ENCODE measurements at places on chromosomes 5 and 9.

GRCh38 chr5:116455061-116455460 is 119.6 kb downstream of the SEMA6A start:
- DNase-seq, result no peak

DNA sequence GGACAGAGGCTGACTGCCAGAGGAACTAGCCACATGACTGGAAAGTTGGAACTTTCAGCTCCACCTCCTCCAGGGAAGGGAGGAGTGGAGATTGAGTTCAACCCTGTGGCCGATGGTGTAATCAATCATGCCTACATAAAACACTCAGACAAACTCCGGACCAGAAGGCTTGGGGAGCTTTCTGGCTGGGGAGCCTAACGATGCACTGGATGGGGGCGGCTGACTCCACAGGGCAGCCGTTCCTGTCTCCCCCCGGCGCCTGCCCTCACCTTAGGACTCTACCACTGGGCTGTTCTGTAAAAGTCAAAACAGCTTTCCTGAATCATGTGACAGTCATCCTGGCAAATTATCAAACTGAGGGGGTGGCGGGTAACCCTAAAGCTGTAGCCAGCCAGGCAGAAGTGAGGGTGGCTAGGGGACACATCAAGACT is 58.0 kb downstream of the GOLM1 start:
- no peak for DNase-seq

DNA sequence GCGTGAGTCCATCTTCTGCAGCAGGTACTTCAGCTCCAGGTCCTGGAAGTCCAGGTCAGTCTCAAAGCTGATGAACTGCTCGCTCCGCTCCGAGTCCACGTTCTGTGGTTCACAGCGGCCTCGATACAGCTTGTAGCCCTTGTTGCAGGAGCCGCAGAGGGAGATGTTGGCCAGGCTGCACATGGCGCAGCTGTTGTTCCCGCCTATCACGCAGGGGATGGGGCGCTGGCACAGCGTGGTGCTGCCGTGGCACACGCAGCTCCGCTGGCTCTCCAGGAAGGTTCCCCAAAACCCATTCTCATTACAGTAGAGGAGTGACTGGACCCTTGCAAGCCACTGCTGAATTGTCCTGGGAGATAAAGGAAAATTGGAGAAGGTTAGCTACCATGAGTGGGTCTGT is 201.4 kb downstream of the BRINP1 start:
- DNase-seq, result no peak

- no peak for DNase-seq
Measured at GRCh38 chr5:170484847-170485615, 18.8 kb upstream of the KCNIP1 start.

DNA sequence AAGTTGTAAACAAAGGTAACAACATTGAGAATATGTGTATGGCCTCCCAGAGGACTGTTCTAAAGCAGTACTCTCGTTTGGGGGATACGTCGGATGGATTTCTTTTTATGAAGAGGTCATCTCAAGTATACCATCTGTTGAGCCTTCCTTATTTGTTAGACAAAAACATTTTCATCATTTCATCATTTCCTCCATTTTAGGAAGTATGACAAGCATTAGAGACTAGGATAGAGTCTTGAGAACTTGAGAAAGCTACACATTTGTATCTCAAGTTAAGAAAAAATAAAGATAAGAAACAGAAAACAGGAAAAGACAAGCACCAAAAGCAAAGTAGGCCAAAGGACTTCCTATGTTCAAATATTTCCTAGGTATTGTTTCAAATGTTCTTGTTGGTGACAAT is 307.0 kb downstream of the EFNA5 start:
- DNase-seq, result no peak

GRCh38 chr9:97507428-97507984 is 6.0 kb downstream of the TMOD1 start:
- DNase-seq, result no peak

DNA sequence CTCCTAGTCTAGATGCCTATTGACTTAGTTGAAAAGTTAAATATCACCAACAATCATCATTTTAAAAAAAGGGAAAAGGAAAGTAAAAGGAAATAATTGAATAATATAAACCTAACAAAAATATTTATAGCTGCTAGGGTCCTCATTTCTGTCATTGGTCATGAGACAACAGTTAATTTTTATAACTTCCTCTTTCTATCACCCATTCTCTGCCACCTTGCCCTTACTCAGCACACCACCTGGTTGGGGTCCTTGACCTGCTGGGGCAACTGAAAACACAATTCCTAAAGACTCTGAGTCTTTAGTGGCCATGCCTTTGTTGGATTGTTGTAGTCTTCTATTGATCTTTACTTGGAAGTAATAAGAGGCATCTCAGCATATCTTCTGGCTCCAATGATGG is 179.5 kb upstream of the MAST4 start:
- no peak for DNase-seq

- no peak for DNase-seq
Measured at GRCh38 chr5:571791-572190, 40.3 kb upstream of the CEP72 start.

GRCh38 chr5:152470167-152470566 is 65.1 kb upstream of the NMUR2 start:
- DNase-seq, result no peak

DNA sequence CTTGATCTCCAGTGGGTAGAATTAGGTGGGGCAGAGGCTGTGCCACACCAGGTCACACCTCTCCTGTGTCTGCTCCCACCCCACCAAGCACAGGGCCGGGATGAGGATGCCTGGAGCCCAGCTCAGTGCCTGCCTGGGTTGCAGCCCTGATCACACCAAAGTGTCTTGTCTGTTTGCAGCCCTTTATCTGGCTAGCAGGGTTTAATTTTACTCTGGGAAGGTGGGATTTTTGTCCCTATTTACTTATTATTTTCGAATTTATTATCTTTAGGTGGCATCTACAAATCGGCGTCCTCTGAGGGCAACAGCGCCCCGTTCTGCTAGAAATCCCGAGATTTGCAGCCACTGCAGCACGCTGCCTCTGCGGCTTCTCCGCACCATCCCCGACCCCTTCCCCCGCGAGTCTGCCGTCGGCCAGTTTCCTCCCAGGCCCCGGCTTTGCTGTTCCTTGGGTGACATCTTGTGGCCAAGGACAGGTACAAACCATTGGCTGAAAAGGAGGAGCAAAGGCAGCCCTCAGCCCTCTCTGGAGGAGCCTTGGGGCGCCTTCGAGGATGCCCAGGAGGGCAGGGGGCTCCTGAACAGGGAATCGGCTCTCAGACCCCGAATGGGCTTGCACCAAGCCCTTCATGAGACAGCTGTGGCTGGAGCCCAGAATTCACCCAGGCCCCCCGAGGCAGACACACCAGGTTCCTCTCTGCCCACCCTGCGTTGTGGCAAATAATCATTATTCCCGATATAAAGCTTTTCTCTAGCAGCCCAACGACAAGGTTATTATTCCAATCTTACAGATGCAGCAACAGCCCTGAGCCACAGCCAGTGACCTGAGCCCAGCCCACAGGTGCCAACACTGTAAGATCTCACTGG is 113.0 kb downstream of the GAPVD1 start:
- DNase-seq, result peak; percentile 7

- DNase-seq, result no peak
Measured at GRCh38 chr5:132477784-132478365, 12.7 kb downstream of the IRF1 start.

GRCh38 chr9:4030751-4031150 is 269.1 kb downstream of the GLIS3 start:
- DNase-seq, result no peak

DNA sequence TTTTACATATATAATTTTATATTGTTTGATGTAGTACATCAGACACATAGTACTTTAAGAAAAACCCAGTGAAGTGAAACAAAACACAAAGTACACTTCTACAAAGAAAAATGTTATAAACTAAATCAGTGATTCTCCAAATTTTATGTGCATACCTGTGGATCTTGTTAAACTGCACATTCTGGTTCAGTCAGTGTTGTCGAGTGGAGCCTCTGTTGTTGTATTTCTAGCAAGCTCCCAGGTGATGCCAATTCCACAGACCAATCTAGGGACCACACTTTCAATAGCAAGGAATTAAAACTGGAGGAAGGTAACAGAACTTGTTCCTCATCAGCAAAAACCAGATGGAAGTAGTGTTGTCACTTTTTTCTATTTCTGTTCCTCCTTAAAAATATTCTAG is 183.8 kb upstream of the CD180 start:
- no peak for DNase-seq

GRCh38 chr9:96484521-96484931 is 34.6 kb downstream of the HABP4 start:
- DNase-seq, result no peak

DNA sequence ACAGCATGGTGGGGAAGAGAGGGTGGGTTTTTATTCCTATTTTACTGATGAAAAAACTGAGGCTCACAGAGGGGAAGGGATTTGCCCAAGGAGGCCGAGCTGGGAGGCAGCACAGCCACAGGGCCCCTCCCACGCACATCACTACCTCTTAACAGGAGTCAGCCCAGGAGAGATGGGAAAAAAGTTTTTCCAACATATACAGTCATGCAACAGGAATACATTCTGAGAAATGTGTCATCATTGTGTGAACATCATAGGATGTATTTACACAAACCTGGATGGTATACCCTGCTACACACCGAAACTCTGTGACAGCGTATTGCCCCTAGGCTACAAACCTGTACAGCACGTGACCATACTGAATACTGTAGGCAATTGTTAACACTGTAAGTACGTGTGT is 11.6 kb downstream of the TRAF1 start:
- no peak for DNase-seq

GRCh38 chr5:133354323-133355185 is 257.8 kb downstream of the FSTL4 start:
- no peak for DNase-seq

DNA sequence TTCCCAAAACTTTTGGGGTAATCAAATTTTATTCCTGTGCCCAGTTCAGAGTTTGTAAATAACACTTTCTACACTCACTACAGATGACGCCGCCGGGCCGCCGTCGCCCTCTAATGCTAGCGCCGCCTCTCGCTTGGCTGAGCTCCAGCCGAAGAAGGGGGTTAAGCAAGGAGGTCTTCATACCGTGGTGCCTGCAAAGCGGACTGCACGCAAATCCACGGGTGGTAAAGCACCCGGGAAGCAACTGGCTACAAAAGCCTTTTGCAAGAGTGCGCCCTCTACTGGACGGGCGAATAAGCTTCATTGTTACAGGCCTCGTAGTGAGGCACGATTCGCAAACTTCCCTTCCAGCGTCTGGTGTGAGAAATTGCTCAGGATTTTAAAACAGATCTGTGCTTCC is 280.4 kb downstream of the MEF2C start:
- DNase-seq, result no peak

DNA sequence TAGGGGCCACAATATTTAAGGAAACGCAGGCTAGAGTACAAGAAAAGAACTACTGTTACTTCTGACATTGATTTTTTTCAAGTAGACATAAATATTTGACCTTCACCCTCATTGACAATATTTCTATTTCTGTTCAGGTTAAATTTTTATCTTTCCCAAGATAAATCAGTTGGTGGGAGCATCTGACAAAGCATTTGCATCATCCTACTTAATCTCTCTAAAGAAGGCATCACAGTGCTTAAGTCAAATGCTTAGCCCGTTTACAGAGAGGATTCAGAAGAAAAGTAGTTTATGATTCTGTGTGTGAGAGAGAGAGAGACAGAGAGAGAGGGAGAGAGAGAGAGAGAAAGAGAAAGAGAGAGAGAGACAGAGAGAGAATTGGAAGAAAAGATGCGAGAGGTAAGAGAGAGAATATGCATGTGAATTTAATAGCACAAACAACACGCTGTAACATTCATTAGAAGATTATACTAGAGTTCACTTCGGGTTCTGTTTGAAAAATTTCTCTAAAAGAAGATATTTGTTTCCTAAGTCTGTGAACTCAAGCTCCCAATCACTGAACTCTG is 1093.3 kb upstream of the CDH6 start:
- no peak for DNase-seq

DNA sequence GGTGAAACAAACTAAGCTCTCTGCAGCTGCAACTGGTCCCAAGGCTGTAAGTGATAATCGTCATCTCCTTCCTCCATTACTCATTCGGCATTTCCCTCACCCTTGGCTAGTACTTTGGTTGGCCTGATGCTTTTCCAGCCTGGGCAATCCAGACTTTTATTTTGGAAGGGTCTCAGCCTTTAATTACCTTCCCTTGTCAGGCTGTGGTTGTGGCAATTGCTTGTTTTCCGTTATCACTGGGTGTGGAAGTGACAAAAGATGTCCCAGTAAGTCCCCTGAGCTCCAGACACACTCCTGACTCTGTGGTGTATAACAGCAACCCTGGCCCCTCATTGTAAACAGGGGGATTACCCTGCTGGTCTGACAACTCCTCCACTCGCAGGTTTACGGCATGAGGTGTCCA is 6.3 kb upstream of the FAF2 start:
- no peak for DNase-seq

GRCh38 chr5:145362266-145362665 is 472.9 kb downstream of the PRELID2 start:
- DNase-seq, result no peak

DNA sequence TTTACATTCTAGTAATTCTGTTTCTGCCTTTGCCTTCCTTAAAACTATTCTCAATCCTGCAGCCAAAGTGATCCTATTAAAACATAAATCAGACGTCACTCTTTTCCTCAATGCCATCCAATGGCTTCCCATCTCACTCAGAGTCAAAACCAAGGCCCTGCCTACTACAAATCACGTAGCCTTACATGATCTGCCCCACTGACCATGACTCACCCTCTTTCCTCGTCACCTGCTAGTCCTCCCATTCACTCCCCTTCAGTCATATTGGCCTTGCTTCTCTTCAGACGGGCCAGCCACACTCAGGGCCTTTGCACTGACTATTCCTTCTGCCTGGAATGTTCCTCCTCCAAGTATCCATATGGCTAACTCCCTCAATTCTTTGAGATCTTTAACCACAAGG is 39.0 kb upstream of the DMXL1 start:
- DNase-seq, result no peak

DNA sequence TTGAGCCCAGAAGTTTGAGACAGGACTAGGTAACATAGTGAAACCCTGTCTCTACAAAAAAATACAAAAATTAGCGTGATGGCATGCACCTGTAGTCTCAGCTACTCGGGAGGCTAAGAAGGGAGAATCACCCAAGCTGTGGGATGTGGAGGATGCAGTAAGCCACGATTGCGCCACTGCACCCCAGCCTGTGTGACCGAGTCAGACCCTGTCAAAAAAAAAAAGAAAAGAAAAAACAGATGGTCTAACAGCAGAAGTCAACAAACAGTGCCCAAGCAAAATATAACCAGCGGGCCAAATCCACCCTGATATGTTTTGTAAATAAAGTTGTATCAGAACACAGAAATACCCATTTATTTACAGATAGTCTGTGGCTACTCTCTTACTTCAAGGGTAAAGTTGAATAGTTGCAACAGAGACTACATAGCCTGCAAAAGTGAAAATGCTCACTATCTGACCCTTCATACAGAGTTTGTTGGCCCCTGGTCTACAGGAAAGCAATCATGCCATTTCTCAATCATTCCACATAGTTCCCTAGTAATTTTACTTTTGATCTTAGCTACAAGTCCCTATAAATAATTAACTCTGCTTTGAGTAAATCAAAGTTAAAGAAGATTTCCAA is 383.7 kb downstream of the TLE1 start:
- no peak for DNase-seq

Data from stimulated activated CD8-positive, alpha-beta memory T cell treated with anti-CD3 and anti-CD28 coated beads, Interleukin-15, amount 100 ng/mL, for 4 hours (primary cell).